ENCODE measurements at places on chromosomes 7 and 10.

- DNase-seq: no peak
Measured at GRCh38 chr7:89994483-89994882, 159.8 kb upstream of the STEAP1 start.

GRCh38 chr10:75828413-75828812, 397.0 kb downstream of the LRMDA start:
- DNase-seq: no peak

GRCh38 chr7:139033346-139034114, 2.3 kb downstream of the ZC3HAV1L start:
- no peak for DNase-seq

DNA sequence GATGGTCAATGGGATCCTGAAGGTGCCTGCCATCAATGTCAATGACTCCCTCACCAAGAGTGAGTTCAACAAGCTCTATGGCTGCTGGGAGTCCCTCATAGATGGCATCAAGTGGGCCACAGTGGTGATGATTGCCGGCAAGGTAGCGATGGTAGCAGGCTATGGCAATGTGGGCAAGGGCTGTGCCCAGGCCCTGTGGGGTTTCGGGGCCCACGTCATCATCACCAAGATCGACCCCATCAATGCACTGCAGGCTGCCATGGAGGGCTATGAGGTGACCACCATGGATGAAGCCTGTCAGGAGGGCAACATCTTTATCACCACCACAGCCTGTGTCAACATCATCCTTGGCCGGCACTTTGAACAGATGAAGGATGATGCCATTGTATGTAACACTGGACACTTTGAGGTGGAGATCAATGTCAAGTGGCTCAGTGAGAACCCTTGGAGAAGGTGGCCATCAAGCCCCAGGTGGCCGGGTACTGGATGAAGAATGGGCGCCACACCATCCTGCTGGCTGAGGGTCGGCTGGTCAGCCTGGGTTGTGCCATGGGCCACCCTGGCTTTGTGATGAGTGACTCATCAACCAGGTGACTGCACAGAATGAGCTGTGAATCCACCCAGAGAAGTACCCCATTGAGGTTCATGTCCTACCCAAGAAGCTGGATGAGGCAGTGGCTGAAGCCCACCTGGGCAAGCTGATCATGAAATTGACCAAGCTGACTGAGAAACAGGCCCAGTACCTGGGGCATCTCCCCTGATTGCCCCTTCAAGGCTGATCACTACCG, 63.0 kb upstream of the ANTXRL start:
- DNase-seq: no peak

GRCh38 chr7:41005374-41005901, 697.5 kb downstream of the INHBA start:
- DNase-seq: no peak

DNA sequence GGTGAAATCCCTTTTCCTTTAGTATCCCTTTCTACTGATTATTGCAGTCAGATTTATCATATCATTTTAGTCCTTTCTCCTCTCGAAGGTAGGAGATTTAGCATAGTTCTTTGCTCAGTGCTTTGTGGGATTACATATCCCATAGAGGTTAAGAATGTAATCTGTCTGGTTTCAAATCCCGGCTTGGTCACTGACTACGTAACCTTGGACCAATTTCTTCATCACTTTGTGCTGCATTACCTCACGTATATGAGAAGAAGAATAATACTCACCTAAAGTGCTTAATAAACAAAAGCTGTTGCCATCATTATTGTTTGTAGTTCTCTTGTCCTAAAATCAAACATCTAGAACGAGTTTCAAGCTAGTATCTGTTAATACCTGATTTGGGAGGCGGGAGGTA, 74.0 kb downstream of the KMT2E start:
- DNase-seq: no peak

GRCh38 chr10:69952069-69952800, 100.4 kb upstream of the MACROH2A2 start:
- no peak for DNase-seq
